Activated CD4-positive, alpha-beta T cell treated with anti-CD3 and anti-CD28 coated beads, Interleukin-2, Interleukin-4, amounts not matched to agents 100 ng/mL and 50 ng/mL, durations not matched to agents 16 hours and 8 hours (primary cell): ENCODE measurements at places on chromosomes 2 and 18.
A peak's percentile ranks its signal among the peaks of the same experiment; 100 is the strongest.

GRCh38 chr2:107721586-107721985 lies 105.1 kb upstream of the RGPD4 start:
- no peak for DNase-seq

GRCh38 chr2:150944315-150944714 lies 317.3 kb downstream of the RBM43 start:
- no peak for DNase-seq

DNA sequence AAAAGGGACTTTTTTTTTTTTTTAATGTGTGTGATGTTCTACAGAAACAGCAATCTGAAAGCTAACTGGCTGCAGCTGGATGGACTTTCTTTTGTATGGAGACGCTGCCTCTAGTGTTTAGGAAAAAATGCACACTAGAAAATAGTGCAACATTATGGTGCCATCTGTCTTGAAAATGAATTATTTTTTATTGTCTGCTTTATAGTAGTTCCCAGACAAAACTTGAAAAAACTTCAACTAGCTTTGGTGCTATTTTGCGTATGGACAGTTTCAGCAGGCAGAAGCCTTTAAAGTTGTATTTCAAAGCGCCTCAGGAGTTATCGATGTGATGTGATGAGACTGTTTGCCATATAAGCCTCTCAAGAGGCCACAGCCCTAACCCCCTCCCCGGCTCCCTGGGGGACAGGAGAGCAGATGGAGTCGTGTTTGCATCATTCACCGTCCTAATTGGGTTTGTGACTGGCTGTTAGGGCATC lies 86.9 kb downstream of the LTBP1 start:
- no peak for DNase-seq

GRCh38 chr2:71592181-71592711 lies 138.9 kb downstream of the DYSF start:
- no peak for DNase-seq

GRCh38 chr18:25819746-25820363 lies 270.6 kb downstream of the SS18 start:
- DNase-seq, result no peak

DNA sequence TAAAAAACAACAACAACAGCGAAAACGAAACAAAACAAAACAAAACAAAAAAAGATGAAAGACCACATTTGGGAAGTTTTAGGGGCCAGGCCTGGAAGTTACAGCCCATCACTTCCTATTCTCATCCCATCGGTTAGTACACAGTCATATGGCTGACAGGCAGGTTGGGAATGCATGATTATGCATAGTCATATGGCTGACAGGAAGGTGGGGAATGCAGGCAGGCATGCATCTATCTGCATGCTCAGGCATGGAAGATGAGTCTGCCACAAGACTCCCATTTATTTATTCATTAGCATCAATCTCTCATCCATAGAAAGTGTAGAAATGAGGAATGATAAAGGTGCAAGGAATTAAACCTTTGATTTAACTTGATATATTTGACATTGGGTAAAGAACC lies 325.3 kb upstream of the MEX3C start:
- DNase-seq, result no peak

DNA sequence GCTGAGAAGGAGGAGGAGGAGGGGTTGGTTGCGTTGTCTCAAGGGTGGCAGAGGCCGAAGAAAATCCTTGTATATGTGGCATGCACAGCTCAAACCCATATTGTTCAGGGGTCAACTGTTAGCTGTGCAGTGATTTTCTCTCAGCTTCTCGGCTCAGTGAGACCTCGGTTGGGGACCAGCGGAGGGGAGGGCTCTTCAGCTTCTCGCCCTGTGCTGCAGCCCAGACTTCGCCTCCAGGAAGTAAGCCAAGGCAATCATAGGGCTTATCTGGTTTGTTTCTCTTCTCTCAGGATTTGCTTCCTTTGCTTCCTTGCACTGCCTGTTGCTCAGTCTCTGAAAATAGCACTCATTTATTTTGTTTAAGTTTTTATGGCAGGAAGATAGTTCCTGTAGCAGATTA lies 85.5 kb downstream of the SOWAHC start:
- DNase-seq, result no peak

- DNase-seq, result no peak
Observed at GRCh38 chr2:118091631-118092030, 3.4 kb downstream of the INSIG2 start.

DNA sequence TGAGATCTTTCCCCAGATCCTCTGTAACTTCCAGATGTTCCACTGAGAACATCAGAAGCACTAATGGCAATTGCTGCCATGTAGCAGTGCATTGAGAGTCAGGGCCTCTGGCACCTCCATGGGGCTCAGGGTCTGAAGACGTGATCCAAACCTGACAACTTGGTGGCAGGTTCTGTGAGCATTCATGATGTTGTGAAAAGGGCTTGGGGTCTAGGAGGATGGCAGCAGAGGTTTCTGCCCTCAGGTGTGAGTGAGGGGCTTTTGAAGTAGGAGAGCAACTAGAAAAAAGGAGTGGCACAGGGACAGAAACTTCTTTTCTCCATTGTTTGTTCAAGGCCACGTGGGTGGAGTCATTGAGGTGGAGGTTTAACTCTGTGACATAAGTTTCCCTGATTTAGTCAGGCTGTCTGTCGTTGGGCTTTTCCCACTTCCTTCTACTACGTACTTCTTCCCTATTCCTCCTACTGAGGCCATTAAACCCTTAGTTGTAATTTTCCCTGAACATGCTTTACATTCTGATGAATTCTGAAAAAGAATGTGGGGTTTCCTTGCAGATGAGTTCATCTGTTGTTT lies 13.1 kb downstream of the CFLAR start:
- peak; percentile 75 for DNase-seq

- no peak for DNase-seq
Observed at GRCh38 chr18:49071778-49072177, 121.0 kb upstream of the SMAD7 start.

DNA sequence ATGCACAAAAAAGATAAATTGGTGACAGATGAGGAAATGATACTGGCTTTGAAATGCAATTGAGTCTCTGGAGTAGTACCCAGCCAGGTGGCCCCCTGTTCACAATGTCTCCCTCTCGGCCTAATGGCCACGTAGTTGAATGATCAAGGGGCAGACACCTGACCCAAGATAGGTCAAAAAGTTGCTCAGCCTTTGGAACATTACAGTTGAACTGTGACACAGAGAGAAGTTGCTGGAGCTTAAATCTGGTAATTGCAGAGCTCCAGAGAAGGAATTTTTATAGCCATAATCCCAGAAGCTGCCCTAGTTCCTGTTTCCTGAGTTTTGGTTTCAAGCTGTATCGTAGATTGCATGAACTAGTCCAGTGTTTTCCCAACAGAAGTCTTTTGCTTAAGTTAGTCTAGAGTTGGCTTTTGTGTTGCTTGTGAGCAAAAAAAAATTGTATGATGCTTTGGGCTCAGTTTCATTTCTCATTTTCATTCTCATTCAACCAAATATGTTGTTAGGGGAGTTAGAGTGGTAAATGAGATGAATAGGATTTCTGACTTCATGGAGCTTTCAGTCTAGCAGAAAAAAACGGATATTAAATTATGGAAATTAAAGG lies 117.9 kb downstream of the CSRNP3 start:
- DNase-seq, result no peak

DNA sequence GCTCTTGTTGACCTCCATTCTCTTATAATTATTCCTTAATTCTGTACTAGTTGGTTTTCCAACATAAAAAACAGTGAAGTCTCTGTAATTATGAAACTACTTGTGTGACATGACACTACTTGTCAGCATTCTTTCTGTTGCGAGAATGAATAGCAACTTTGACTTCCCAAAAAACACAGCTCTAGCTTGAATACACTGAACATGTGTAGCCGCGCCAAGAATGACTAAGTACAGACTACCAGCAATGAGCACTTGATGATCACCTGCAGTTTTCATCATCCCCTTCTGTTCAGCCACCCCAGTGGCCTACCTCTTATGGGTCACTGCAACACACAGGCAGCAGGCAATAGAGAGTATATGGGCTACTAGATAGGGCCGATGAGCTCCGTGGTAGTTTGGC lies 229.3 kb downstream of the TGIF1 start:
- no peak for DNase-seq

DNA sequence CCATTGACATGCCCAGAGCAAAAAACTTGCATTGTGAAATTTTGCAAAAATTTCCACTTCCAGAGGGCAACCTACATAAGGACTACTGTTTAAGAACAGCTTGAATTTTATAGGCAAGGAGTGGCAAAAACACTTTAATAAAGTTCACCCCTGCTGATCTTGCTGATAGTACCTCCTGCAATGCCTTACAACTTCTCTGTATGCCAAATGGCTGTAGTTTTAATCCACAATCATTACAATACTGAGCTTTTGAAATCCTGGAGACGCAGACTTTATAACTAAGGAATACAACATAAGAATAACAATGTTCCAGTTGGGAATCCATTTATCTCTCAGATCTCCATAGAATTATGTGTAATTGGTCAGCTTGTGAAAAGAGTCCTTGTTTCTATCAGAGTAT lies 247.5 kb downstream of the KCNJ3 start:
- no peak for DNase-seq

- no peak for DNase-seq
Observed at GRCh38 chr2:227228061-227228667, 63.7 kb downstream of the COL4A3 start.

- no peak for DNase-seq
Observed at GRCh38 chr2:111160758-111161157, 40.0 kb downstream of the BCL2L11 start.

DNA sequence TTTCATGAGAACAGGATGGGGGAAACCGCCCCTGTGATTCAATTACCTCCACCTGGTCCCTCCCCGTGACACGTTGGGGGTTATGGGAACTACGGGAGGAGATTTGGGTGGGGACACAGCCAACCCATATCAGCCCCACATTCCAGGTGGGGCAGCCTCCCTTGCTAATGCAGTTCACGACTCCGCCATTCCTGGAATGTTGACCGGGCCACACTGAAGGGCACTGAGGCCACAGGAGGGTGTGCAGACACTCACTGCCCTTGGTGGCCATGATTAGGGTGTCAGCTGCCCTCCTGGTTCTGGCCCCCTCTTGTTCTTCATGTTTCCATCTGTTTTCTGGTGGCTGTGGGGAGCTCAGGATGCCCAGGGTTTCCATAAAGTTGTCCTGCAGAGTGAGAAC lies 176.3 kb downstream of the TWIST2 start:
- DNase-seq, result no peak

DNA sequence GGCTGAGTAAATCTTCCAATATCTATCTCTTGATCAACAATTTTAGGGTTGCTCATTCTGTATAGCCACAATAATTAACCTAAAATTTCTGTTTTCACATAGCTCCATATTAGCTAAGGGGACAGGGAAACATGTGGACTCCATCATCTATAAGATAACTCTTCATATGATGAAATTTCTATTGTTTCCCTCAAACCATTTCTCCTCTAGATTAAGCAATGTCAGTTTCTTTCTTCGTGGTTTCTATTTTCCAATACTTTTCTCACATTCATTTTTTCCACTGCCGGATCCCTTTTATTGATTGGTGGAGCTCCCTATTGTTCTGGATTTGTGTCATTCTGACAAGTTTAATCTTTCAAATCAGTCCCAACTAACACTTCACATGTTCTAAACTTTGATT lies 1221.3 kb upstream of the ZEB2 start:
- DNase-seq, result no peak

DNA sequence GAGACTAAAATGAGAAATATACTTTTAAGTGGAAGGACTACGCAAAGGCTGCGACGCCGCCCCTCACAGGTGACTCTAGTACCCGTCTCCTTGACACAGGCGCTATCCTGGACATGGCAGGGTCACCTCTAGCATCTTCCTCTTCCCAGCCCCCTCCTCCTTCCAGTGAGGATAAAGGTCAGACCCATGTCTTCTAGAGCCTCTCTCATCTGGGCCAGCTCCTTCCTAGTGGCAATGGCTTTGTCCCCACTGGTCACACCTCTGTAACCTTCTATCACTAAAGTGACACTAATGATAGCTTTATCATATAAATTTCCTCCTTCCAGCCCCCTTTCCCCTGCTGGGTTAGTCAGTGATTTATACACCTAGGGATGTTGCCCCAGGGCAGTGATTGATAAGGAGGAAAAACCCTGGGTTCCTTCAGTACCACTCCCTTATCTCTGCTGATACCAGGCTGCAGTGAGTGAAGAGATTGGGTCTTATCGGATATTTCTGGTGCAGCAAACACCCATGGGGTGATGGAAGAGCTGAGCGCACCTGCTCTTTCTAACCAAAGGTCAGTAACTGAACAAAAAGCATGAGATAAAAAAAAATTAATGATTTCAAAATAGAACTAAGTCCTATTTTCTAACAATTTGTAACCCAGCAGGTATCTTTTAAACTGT lies 62.0 kb upstream of the FZD5 start:
- no peak for DNase-seq

GRCh38 chr2:45974056-45974455 lies 322.6 kb downstream of the PRKCE start:
- DNase-seq, result no peak

DNA sequence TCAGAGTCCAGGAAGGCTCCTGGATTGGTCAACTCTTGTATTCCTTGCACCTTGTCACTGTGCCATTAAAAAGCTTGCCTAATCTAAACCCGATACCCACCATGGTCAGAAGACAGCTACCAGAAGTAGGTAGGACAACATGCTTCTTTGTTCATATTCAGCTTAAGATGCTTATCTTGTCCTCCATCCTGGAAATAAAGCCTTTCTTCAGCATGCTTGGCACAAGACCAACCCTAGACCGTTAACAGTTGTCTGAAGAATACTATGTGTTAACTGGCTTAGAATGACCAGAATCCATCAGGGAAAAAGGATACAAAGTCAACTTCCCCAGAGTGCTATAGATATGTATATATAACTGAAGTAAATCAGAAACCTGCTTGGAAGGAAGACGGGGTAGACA lies 193.9 kb downstream of the ZRANB3 start:
- no peak for DNase-seq
